ENCODE measurements at places on chromosomes 3 and 15. TPM values are rescaled to one million over a fixed set of nuclear protein-coding genes. Genes with fewer than 3 reads are reported as not detected.

GRCh38 chr3:99620077-99620767 lies 18.2 kb upstream of the COL8A1 start:
- no peak for DNase-seq

GRCh38 chr15:52414936-52415335 lies 113.7 kb downstream of the MYO5A start:
- DNase-seq, result no peak

DNA sequence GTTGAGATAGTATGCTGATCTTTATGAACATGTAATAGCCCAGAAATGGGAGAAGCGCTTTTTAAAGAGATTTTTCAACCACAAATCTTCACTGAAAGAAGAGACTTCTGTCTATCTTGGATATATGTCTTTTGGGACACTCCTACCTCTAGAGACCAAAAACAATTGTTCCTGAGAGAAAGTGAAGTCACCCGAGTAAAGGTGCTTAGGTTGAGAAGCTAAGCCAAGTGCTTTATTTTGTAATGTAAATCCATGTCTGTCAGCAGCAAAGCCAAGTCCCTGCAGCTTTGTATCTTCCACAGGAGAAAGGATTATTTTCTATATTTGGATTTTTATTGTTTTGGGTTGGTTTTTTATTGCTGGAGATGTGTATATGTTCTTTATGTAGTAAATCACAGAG lies 32.1 kb upstream of the B3GALNT1 start:
- no peak for DNase-seq

- DNase-seq, result peak; percentile 85
These were observed at the start of gene CHSY1 for GRCh38 chr15:101251830-101252820. Gene CHSY1, minus strand, starts transcription at chr15:101252048. Its CDS starts 592 bp downstream, at chr15:101251456.

GRCh38 chr15:93026380-93026817 lies 62.6 kb downstream of the RGMA start:
- DNase-seq, result no peak

Gene CKMT1B
- not detected for total RNA-seq

GRCh38 chr3:133895208-133896001 lies at the start of gene RAB6B:
Gene RAB6B, minus strand, starts transcription at chr3:133895882. Its CDS starts 416 bp downstream, at chr3:133895466.
- no peak for DNase-seq

Gene THBS1
- total RNA-seq, result 0.40 TPM

Gene PLA2G4E
- total RNA-seq, result not detected

Gene SMAD6
- total RNA-seq, result 0.40 TPM

Gene NRROS
- total RNA-seq, result 36.6 TPM

Gene DNAH12
- total RNA-seq, result 0.10 TPM

GRCh38 chr3:62065985-62066693 lies 307.2 kb downstream of the FEZF2 start:
- no peak for DNase-seq

Gene NEK10
- total RNA-seq, result 0.79 TPM

- no peak for DNase-seq
These were observed 29.7 kb downstream of the MRPS11 start for GRCh38 chr15:88497109-88497765.

Gene IL1RAP
- total RNA-seq, result 8.2 TPM

Gene CRBN
- total RNA-seq, result 69.7 TPM
